ENCODE measurements at places on chromosomes 2 and 18.

DNA sequence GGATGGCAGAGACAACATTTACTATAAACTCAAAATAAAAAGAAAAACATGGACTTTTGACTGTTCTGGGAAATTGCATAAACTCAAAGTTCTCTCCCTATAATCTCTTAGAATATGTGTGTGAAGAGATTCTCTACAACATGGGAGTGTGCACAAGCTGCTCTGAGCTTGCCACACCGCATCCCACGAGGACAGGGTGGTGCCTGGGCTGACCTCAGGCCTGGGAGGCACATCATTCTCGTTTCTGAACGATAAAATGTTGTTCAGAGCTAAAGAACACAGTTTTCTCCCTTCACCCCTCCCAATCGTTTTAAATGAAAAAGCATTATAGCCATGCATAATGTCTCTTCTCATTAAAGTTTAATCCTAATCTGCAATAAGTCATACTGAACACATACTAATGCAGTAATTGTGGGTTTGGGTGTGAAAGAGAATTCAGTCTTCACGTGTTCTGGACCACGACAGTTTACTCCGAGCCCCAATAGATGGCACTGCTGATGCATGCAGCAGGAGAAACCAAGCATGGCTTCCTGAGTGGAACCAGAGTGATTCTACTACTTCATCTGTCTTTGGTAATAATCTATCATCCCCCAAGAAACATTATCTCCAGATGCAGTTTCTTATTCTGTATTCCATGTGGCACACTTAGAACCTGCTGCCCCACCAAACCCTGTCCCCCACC, 46.9 kb upstream of the LAMA1 start:
- no peak for DNase-seq

- no peak for DNase-seq
Observed at GRCh38 chr18:5478261-5478660, 65.5 kb downstream of the EPB41L3 start.

DNA sequence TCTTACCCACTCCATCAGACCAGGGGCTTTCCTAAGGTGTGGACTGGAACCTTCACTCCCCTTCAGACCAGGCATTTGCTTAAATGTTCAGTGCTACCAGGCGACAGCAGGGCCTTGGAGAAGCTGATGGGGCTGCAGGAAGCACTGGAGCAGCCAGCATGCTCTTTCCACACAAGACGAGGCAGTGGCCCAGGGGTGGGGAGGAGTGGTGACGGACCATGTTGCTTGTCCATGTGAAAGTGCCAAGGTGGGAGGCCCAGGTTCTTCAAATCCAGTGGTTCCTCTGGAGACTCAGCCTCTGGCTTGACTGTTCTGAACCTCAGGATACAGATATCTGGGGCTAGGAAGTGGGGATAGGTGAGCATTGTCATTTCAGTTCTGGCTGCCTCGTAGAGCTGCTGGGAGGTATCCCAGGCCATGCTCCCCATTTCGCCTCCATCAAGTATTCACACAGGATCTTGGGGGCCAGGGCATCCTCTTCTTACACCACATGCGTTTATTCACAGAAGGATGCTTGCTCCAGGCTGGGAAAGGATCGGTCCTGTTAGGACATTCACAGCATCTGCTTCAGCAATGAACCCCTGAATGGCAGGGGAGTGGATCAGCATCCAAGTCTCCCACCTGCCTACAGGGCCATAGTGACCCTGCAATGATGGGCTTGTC, 62.2 kb downstream of the SFXN5 start:
- DNase-seq: no peak

DNA sequence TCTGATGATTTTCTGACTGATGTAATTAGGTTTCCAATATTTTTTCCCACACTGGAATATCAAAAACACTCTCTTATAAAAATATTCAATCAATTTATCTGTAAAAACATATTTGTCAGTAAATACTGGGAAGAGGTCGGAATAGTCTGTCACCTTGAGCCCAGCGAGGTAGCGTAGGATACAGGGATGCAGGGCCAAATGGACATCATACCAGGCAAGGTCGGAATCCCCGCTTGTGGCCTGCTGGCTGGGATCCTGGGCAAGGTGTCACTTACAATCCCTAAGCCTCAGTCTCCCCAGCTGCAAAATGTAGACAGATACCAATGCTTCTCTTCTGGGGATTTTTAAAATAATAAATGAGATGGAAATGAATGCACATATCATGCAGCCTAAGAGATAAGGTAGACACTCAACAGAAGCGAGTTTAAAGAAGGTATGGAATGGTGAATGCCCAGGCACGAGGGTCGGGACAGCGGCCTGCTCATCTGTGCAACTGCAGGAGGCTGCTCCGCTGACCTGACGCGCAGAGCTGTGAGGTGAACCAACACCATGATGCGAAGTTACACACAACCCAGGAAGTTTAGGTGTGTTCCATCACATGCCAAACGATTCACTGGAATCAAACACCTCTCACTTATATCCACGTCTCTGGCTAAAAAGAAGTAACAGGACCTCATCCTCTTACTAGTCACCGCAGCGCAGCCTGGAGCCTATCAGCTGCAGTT, 98.2 kb downstream of the EIPR1 start:
- no peak for DNase-seq

DNA sequence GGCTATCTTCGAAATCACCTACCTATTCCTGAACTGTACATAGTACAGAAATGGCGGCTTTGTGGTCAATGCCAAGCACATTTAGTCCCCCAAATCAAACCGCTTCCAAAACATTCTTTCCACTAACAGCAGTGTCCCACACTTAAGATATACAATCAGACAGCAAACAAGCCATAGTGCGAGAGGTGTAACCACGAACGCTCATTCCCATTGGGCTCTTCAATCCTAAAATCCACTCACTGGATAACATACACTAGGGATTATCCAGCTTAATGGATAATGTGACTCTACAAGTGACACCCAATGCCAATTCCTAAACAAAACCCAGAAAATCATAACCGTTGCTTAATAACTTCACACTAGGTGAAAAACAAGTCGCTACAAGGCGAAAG, 2.0 kb downstream of the XPO1 start:
- no peak for DNase-seq

DNA sequence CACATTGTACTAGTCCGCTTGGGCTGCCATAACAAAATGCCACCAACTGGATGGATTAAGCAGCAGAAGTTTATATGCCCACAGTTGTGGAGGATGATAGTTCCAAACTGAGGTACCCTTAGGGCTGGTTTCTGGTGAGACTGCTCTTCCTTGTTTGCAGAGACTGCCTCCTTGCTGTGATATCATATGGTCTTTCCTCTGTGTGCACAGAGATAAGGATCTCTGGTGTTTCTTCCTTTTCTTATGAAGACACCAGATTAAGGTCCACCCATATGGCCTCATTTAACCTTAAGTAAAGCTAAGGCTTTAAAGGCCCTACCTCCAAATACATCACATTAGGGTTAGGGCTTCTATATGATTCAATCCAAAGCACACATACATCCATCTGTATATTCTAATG, 738.2 kb upstream of the GCFC2 start:
- DNase-seq: no peak

GRCh38 chr2:101230541-101231001, 22.1 kb upstream of the CNOT11 start:
- DNase-seq: no peak

DNA sequence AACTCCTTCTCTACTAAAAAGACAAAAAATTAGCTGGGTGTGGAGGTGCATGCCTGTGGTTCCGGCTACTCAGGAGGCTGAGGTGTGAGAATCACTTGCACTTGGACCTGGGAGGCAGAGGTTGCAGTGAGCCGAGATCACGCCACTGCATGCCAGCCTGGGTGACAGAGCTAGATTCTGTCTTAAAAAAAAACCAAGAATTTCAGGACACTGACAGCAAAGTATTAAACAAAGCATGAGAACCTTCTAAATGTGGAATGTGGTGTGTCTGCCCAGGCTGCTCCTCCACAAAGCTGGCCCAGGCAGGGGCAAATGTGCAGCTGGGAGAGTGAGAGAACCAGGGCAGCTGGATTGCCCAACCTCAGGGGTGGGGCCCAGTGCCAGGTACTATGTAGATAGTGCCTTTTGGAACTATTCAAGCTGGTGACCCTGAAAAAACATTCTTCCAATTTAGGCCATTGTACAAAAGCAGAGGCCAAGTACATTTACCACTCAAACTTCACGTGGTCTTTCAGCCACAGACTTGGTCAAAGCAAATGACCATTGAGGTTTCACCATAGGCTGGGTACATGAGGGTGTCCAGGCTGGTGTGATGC, 6.7 kb upstream of the UGT1A5 start:
- no peak for DNase-seq

DNA sequence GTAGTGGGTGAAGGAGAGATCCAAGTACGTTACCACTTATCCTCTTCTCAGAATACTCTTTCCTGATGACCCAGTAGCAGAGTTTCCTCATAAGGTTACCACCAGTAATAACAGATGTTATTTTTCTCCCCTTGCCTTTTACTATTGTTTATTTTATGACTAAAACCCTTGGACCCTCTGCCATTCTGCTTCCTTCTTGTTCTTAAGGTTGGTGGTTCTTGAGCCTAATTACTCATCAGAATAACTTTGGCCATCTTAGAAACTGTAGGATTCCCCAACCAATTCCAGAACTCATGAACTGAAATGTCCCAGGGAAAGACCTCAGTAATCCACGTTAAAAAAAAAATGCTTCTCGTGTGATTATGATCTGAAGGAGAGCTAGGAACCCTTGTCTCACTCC, 64.9 kb downstream of the CHST9 start:
- no peak for DNase-seq

DNA sequence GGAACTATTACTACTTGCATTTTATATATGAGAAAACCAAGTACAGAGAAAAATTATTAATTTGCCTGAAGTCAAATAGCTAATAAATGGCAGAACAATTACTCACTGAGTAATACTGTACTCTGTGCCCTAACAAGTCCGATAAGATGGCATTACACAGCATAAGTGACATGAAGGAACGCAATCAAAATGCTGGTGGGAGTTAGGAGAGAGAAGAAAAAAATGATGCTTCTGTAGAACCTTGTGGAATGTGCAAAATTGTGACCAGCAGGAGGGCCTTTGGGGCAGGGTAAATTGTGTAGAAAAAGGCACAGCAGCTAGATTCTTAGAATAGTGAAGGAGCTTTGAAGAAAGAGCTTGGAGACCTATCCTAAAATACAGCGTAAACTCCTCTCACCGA, 32.9 kb downstream of the EPHA4 start:
- DNase-seq: no peak

- no peak for DNase-seq
Observed at GRCh38 chr2:17327649-17328048, 190.6 kb downstream of the RAD51AP2 start.

GRCh38 chr2:102442967-102443828, 20.2 kb downstream of the IL18RAP start:
- DNase-seq: no peak

GRCh38 chr2:128280158-128280871, 38.4 kb downstream of the HS6ST1 start:
- DNase-seq: no peak

- no peak for DNase-seq
Observed at GRCh38 chr2:15348636-15349035, 212.5 kb downstream of the NBAS start.

GRCh38 chr18:61854578-61855448, 38.0 kb downstream of the RNF152 start:
- no peak for DNase-seq

DNA sequence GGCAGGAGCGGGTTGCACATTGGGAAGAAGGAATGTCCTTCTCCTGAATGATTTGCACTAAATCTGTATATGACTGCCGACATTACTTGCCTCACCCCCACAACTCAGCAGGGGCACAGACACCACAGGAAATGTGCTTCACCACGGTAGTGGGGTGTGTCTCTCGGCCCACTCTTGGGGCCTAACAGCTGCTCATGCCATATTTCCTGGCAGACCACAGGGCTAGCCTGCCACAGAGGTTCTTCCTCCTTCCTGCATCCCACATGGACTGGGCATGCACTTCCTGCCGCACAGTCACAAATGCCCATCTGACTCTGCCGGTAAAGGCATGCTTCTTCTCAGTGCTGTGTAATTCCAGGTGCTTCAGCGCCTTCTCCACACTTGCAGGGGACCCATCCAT, 10.3 kb upstream of the PAPOLG start:
- DNase-seq: no peak

GRCh38 chr2:237012577-237013267, 73.0 kb upstream of the COPS8 start:
- no peak for DNase-seq

DNA sequence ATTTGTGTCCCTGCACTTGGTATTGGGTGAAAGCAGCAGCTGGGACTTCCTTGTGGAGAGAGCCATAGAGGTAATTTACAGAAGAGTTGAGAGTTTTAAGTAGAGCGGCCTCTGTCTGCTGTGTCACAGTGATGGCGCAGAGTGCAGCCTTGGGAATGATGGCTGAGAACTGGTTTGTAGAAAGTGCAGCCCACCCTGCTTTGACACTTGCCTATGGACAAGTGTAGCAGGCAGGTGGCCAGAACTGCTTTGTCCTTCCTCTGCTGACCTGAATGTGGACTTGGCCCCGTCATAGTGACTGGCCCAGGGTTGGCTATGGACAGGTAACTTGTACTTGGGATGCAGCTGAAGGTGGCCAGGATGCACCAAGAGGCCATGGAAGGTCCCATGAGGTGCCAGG, 6.4 kb upstream of the ANO7 start:
- DNase-seq: peak; percentile 8

DNA sequence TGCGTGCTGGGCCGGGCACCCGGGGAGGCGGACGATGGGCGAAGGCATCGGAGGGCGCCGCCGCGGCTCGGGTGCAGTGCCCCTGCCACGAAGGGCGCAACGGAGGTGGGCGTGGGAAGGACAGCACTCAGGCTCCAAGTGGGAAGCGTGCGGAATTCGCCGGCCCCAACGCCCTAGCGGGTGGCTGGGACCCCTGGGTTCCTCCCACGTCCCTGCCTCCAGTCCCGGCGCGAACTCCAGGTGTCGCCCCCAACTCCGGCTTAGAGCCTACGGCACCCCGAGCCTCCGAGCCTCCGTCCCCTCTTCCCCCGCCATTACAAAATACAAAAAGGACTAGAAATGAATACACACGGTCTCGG, 1.3 kb downstream of the CYP27C1 start:
- DNase-seq: no peak

DNA sequence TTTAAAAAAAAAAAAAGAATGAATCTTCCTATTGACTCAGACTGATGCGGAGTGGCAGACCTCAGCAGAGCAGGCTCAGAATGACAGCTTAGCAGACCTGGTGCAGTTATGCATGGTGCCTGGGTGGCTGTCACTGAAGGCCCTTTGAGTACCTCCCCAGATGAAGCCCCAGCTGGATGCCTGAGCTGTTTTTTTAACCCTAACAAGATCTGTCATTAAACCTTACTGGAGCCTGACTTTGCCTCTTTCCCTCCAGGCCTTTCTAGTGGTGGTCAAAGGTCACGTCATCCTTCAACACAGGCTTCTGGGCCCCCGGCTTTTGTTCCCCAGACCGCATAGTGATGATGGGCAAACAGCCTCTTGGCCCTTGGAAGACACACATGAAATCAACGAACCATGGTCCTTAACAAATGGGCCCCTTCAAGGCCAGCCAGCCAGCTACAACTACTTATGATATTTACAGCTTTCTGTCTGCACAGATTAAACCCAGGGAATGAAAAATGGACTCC, 138.3 kb upstream of the CYP1B1 start:
- no peak for DNase-seq
